Lung microvascular endothelial cell (primary cell): ENCODE measurements at places on chromosomes 2 and 18.

GRCh38 chr2:23711979-23712755, 214.8 kb downstream of the ATAD2B start:
- no peak for DNase-seq

DNA sequence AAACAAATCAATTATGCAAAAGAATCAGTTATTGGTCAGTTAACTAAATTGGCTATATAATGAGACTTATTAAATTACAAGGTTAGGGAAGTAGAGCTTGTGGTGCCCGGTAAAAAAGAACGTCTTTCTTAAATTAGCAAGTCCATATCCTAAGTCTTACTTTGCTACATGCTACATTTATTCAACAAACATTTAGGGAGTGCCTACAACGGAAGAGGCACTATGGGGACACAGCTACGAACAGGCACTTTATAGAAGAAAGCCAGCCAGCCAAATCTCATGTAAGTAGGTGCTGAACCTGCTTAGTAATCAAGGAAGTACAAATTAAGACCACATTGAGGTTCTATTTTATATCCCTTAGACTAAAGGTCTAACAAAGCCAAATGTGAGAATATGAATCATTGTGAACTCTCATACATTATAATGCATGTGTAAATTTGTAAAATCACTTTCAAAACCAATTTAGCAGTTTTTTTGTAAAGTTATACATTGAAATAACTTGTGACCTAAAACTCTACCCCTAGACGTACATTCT, 59.9 kb downstream of the PDK1 start:
- no peak for DNase-seq

DNA sequence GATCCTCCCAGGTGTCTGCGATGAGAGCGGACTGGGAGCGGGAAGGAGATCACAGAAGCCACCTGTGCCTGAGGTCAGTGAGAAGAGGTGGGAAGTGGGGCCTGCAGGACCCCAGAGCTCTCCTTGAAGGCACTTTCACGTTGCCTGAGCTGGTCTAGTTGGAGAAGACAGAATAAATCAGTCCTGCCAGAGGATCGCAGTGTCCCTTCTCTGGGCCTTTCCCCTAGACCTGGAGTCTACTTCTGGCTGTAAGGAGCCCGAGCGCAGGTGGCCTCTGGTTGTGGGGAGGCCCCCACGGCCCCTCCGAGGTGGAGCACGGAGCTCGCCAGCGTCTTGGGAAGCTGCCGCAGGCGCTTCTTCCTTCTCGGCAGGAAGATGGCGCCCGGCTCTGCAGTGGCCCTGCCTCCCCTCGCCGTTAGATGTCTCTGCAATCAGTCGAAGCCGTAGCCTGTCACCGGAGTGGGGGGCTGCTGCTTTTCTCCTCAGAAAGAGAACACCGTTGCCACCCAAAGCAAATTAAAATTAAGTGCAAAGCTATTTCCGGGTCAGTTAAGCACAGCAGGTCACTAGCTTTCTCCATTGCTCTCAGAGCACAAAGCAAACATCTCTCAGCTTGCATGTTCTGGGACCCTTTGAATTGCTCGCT, 212.0 kb upstream of the MYT1L start:
- no peak for DNase-seq

- no peak for DNase-seq
Observed at GRCh38 chr2:133972297-133972696, 281.6 kb upstream of the MGAT5 start.

DNA sequence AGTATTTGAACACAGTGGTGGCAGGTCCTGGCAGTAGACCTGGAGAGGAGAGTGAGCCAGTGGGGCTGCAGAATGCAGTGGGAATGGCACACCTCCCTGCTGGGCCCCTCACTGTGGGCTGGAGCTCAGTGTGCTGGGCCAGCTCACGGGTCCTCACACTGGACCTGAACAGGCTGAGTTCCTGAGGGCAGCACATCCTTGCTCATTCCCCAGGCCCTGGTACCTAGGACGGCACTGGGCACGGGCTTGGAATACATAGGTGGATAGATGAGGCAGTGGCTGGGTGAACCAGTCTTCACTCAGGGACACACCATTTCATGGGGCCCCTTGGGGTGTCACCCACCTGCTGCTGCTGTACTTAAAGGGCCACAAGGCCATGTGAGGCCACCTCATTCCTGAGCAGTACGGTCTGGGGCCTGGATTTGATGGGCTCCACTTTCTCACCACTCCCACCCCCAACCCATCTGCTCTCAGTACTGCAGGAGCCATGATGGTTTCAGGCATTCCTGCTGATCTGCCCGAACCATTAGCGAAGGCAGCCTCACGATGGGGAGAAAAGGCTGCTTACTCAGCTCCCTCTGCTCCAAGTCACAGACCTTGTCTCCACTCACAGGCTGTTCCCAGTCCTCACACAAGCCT, 4.2 kb downstream of the TMEM177 start:
- DNase-seq = no peak

DNA sequence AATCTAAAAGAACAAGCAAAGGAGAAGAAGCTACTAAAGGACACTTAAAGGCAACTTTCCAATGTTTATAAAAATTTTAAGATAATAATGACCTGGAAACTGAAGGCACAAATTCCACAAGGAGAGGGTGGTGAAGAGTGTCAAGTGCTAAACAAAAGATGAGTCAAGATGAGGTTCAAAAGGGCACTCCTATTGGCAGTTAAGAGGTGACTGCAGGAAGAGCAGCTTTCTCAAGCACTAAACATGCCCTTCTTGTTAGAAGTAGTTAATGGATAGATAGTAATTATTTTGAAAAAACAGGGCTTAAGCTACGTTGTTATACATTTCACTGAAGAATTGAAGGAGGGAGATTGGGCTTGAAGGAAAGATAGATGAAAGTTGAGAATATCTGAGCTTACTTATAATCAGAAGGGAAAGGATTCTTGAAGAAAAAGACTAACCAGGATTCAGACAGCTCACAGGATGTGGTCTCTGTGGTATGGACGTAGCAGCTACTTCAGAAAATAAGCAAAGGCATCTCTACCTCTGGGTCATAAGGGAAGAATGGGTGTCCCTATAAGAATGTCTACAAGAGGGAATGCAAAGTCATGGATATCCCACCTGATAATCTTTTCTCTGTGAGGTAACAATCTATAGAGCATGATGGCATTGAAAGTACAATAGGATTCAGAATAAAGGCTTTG, 454.7 kb upstream of the SLC39A10 start:
- DNase-seq = no peak

DNA sequence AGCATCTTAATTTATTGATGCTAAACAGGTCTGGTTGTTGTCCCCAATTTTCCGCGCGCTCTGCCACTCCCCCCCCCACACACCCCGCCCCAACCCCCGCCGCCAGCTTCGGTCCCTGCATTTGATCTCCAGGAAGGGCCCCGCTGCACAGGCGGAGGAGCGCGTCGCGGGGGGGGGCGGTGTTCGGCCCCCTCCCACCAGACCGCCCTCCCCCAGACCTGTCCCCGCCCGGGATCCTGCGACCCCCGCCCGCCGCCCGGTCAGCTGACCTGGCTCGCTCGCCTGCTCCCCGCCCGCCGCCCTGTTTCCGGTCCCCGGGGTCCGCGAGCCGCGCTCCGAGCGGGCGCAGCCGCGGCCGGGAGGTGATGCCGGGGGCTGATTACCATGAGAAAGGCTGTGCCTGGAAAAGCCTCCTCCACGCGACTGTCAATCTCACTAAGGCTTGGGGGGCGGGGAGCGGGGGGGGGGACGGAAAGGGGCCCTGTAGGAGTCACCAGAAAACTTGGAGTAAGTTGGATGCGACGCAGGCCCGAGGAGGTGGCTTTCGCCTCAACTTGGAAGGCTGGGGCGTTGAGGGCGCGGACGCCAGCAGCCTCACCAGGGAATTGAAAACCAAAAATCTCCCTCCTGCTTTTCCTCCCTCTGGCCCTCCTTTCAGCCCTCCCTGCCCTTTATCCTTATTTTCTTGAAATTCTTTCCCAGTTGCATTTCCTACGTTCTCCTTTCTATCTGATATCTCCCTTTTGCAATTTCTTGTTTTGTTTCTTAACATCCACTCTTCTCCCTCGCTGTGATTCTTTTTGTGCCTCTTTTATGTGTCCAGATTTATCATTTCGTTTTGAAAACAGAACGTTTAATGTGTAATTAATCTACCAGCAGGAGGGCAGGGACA, 4.4 kb upstream of the ZEB2 start:
- DNase-seq = no peak

GRCh38 chr2:10447300-10447894, 730 bp downstream of the ODC1 start:
- DNase-seq = peak; percentile 51

GRCh38 chr2:151028691-151029176, 232.9 kb downstream of the RBM43 start:
- no peak for DNase-seq

- DNase-seq = no peak
Observed at GRCh38 chr2:70691497-70692140, 76.4 kb downstream of the ADD2 start.

GRCh38 chr18:58038063-58038462, 6.0 kb upstream of the NEDD4L start:
- DNase-seq = no peak

- peak; percentile 48 for DNase-seq
Observed at GRCh38 chr2:68292108-68292710, 27.5 kb downstream of the CNRIP1 start.

GRCh38 chr2:63124850-63125249, 74.2 kb downstream of the OTX1 start:
- DNase-seq = no peak

DNA sequence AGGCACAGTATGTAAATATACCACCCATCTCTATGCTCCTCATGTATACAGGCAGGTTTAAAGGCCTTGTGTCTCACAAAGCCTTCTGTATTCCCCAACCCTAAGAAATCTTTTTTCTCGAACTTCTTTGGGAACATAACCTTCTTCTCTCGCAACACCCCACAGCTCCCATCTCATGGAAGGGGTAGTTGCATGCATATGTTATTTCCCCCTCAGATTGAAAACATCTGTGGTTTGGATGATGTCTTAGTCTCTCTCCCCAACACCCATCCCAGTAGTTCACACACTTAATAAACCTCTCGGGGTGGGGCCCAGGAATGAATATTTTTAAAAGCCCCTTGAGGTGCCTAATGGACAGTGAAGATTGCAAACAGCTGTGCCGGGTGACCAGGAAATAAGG, 21.0 kb upstream of the HDAC4 start:
- DNase-seq = no peak

DNA sequence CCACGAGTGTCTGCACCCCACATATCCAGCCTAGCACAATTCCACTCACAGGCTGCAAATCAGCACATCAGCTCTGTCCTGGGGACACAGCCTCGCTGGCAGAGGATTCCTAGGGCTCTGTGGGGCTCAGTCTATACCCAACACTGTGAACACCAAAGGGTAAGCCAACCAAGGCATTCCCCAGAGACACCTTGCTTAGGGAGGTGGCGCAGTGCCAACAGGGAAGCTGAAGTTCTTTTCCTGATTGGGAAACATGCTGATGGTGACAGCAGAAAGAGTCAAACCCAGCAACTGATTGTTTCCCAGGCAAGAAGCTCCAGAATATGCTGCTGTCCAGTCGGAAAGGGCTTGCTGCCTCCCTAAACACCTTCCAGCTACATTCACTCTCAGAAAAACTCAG, 55.8 kb downstream of the TTC32 start:
- no peak for DNase-seq

DNA sequence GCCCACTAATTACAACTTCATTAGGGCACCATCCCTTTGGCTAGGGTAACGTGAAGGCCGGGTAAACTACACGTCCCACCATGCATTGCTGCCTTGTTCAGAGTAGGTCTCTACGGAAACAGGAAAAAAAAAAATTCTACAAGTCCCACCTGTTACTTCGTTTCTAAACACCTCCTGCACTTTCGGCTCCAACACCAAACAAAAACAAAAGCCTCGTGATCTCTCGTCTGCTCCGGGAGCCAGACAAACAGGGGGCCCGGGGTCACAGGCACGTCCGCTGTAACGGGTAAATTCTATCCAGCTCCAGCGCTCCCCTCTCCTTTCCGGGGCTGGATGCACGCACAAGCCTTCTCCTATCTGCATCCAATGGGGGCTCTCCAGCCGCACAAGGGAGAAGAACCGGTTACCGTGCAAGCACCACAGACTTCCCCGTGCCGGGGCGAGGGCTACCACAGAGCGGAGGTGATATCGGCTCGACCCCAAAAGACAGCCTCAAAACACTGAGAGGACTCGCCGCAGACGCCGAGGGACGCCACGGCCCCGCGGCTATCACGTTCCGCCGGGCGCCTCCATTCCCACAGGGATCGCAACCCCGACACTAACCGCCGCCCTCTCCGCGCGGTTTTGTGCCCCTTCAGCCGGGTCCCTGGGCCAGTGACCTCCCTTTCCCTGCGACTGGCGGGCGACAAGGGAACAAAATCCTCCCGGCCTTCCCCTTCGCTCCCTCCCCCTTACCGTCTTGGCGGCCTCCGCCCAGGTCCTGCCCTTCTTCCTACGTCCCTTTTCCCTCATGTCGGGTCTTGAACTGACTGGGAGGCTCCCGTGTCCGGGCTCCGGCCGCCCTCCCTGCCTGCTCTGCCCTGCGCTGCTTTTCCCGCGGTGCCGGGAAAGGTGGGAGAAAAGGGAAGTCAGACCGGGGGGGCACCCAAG, 591 bp downstream of the ASXL2 start:
- peak; percentile 71 for DNase-seq

DNA sequence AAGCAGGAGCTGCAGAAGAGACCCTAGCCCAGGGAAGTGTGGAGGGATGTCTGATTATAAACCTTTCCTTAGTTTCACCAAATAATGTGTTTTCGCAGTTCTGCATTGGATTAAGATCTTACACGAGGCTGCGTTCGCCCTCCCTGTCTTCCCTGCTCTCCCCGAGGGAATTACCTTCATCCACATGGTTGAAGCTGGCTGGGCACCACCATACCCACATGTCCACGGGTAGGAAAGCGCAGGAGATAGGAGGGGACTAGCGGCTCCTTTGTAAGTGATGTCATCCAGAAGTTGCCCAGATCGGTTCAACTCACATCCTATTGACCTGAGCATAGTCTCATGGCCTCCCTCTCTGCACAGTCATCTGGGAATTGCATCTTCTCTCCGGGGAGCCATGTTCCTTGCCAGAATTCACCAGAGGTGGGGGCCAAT, 1.1 kb downstream of the TTL start:
- peak; percentile 76 for DNase-seq

- DNase-seq = no peak
Observed at GRCh38 chr2:191148281-191148680, 2.5 kb downstream of the STAT4 start.

GRCh38 chr18:37987901-37988300, 422.3 kb upstream of the CELF4 start:
- no peak for DNase-seq

- DNase-seq = no peak
Observed at GRCh38 chr18:56678836-56679565, 27.8 kb downstream of the WDR7 start.
